GM12864 (cell line): ENCODE measurements at places on chromosomes 5 and 9.

- DNase-seq = no peak
Observed at GRCh38 chr5:177169271-177169670, 35.7 kb downstream of the NSD1 start.

DNA sequence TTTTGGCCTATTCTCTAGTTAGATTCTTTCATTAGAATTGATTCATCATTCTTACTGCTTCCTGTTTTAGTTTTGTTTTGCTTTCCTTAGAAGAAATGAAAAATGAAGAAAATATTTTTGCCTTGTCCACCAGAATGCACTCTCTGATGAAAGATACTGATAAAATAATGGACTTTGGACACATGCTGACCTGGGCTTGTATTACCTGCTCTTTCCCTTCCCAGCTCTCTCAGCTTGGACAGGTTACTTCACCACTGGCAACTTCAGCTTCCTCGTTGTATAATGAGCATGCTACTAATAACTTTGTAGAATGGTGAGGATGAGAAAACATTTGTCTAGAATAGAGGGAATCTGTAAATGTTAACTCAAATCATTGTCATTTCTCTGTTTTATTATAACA is 1468.1 kb upstream of the WWC1 start:
- no peak for DNase-seq

- no peak for DNase-seq
Observed at GRCh38 chr9:136499071-136499934, 16.5 kb upstream of the SEC16A start.

- DNase-seq = no peak
Observed at GRCh38 chr5:135564331-135564730, 14.5 kb downstream of the CXCL14 start.

DNA sequence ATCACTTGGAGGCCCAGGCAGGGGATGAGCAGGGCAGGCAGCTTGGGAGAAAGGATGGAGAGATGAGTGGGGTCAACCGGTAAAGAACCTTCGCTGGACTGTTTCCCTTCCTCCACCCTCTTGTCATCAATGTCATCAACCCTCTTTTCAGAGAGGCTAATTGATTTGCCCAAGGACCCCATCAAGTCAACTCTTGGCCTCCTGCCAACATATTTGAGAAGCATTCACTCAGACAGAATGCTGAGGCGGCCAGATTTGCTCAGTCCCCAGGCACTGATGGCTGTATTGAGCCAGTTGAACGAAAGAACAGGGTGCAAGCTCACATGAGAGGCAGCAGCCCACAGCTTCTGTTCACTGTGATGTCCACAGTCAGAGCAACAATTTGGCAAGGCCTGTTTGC is 193.5 kb downstream of the RFK start:
- no peak for DNase-seq

GRCh38 chr5:66886941-66887340 is 290.7 kb downstream of the MAST4 start:
- no peak for DNase-seq

DNA sequence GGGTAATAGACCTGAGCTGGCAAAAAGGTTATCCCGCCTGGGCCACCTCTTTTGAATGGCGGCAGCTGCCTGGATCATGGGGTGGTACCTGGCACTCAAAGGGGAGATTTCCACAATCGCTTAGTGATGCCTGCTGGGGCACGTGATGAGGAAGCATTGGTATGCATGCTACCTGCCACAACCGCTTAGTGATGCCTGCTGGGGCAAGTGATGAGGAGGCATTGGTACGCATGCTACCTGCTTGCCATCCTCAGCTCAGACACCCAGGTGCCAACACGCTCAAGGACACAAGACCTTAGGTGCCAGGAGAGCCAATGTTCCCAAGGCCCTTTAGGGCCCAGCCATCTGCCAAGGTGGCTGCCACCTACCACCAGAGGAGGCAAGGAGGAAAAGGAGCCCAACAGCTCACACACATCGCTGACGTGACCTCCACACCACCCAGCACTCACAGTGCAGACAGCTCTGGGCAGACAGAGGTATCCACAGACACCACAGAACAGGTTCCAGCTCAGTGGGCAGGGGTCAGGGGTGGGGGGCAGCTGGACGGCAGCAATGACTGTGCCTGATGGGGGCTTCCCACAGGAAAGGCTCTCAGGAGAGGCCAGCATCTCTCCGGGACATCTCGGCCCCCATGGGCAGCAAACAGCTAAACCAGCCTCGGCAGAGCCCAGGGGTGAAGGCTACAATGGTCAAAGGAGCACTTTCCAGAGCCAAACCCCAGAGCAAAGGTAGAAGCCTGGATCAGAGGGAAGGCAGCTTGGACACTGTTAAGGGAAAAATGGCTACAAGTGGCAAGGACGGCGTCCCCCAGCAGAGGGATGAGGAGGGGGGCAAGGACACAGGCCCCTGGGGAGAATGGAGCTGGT is 43.0 kb upstream of the SARDH start:
- no peak for DNase-seq

- no peak for DNase-seq
Observed at GRCh38 chr9:16309082-16309468, 561.4 kb downstream of the BNC2 start.

- no peak for DNase-seq
Observed at GRCh38 chr5:5145651-5146529, 5.8 kb downstream of the ADAMTS16 start.

GRCh38 chr5:1386274-1386717 is 41.4 kb upstream of the CLPTM1L start:
- DNase-seq = no peak

- DNase-seq = peak; percentile 30
Observed at GRCh38 chr9:36935768-36936497, 98.1 kb downstream of the PAX5 start.

DNA sequence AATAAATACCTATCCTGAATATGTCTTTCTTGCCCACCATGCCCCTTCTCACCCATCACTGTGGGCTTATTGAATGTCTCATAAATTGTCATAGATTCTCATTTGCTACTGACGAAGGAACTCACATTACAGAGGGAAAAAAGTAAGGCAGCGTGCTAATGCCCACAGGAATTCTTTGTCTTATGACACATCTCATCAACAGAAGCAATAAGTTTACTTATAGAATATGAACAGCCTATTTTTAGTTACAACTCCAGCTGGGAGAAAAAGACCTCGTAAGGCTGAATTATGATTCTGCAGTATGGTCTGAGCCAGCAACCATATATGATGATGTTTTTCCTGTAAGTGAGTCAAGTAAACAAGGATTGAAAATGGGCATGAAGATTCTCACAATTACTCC is 22.4 kb upstream of the ATG10 start:
- DNase-seq = no peak

DNA sequence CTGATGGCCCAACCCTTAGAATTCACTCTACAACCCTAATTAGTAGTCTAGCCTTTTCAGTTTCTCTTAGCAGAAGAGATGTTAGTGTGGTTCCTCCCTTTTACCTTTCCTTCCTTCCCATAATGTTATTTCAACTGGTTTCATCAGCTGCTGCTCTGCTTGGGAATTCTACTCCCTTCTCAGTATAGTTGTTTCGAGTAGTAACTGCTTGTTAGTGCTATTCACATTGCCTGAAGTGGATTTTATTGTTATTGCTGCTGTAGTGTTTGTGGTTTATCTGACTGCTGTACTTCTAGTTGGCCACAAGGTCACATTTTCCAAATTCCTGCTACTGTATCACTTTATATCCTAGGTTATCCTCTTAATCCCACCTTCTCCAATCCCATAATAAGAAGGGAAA is 29.7 kb downstream of the SMIM15 start:
- DNase-seq = no peak

GRCh38 chr5:123156577-123157296 is 67.7 kb downstream of the PRDM6 start:
- DNase-seq = no peak

DNA sequence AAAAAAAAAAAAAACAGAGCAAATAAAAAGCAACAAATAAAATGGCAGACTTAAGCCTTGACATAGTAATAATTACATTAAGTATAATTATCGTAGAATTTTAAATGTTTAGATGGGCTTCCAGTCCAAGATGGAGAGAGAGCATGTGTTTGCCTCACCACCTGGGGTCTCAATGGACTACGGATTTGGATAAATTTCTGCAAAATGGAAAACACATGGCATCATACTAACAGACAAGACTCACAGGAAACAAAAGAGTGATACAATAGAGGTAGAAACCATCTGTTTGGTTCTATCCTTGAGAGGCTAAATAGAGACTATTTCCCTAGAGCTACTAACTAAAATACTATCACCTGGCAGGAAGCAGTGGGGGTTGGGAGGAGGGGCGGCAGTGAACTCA is 144.3 kb downstream of the MUSK start:
- DNase-seq = no peak

DNA sequence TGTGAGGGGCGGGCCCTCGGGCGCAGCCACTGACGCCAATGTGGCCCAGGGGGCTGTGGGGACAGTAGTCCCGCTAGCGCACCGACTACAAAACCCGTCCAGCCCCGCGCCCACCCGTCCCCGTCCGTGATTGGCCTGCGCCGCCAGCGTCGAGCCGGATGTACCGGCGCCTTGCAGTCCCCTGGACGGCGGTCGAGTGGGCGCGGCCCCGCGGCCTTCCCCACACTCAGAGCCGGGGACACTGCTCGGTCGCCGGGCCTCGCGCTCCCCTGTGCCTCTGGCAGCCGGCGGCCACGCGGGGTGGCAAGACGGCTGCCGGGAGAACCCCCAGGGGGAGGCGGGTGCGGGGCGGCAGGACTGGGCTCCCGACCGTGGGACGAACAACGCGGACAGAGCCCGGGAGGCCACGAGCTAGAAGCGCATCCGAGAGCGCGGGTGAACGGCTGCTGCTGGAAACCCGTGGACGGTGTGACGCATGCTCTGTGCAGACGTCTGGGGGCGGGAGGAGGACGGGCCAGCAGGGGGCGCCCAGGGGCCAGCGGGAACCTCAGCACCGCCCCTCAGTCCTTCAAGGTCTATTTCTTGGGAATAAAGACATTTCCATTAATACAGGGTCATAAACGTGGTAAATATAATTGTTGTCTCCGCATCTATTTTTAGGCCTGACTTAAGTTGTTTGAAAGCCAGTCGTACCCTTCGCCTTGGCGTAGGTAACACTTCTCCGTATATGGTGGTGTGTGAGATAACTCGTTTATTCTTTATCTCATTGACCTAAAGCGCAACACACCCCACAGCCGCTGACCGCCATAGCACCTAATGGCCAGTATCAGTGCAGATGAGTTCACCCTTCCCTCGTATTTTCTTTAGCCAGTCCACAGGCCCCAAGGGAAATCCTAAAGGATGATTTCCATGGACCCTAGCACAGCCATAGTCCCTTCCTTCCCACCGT is 629 bp upstream of the BICD2 start:
- peak; percentile 88 for DNase-seq

GRCh38 chr5:124867137-124867704 is 120.8 kb upstream of the ZNF608 start:
- no peak for DNase-seq

- no peak for DNase-seq
Observed at GRCh38 chr5:119271758-119272730, 83.8 kb upstream of the TNFAIP8 start.

GRCh38 chr5:177438468-177438867 is 8.1 kb upstream of the PRR7 start:
- no peak for DNase-seq

GRCh38 chr5:139910901-139911300 is 115.3 kb downstream of the PSD2 start:
- DNase-seq = no peak

DNA sequence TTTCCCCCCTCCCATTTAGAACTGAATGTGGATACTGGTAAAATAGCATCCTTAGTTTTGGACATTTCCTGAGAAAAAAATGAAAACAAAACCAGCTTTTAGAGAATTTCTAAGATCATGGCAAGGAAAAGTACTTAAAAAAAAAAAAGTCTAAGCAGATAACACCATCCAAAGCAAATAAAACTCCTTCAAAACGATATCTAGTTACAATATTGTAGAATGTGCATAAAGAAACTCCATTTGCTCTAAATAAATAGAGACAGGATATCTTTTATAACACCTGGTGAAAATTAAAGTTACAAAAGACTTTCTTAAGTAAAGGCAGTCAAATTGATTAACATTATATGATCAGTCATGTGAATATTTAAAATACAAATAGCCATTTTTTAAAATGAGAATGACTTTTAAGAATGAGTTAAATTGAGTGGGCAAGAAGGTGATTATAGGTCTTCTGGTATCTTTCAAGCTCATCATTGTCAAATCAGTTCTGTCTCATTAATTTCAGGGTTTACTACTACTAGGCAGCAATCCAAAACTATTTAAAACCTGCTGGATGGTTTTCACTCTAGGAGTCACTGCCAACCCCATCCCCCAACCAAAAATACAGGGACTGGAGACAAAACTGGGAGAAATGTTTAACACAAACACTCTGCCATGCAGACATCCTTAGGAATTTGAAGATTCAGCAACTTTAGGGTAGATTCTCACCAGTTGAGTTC is 382.6 kb downstream of the ADGRV1 start:
- DNase-seq = no peak

DNA sequence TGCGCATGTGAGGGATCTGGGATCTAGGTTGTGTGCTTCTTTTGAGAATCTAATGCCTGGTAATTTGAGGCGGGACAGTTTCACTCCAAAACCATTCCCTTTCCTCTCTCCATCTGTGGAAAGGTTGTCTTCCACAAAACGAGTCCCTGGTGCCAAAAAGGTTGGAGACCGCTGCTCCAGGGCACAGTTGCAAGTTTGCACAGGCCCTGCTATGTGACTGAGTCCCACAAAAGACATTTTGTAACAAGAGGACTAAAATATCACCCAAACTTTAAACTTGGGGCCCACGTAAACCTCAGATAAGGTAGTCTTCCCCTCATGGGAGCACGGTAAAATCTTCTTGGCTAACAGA is 5.8 kb upstream of the ZNF367 start:
- no peak for DNase-seq

- DNase-seq = no peak
Observed at GRCh38 chr5:147925020-147925419, 18.7 kb upstream of the C5orf46 start.

DNA sequence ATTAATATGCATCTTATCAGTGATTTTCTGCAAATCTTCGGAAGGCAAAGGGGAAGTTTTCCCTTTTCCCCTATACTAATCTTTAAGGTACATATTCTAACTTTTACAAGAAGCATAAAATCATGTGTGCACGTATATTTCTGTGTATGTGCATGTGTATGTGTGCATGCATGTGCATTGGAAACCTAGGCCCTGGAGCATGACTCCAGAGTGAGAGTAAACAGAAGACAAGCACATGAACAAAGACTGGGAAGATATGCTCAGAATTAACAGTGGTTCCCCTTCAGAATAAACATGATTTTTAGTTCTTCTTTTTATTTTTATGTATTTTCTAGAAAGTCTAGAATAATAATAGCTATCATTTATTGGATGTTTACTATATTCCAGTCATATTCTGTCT is 10.9 kb upstream of the SELENOP start:
- no peak for DNase-seq

- DNase-seq = no peak
Observed at GRCh38 chr5:94778299-94778698, 159.8 kb downstream of the SLF1 start.

DNA sequence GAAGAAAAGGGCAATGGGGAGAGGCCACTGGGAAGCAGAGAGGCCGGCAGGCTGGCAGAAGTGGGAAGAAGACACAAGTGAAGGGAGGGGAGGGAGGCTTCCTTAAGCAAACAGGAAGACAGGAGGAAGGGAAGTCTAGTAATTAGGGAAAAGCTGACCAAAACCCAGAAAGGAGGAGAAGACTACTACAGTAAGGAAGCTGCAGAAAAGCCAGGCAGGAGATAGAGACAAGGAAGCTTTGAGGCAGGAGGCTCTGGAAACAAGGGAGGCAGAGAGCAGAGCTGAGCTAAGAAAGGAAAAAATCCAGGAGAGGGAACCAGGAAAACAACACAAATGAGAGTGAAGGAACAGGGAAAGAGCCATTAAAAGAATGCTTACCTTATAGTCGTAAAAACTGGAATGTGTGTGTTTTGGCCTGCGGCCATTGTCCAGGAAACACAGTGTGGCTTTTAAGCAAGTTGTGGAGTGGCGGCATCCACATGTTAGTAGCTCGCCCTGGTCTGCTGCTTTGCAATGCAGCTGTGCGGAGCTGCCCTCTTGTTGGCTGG is 317.1 kb upstream of the CLINT1 start:
- no peak for DNase-seq
